ENCODE measurements at places on chromosomes 12 and 14.

GRCh38 chr14:76717508-76718290, 43.6 kb upstream of the VASH1 start:
- DNase-seq: no peak

DNA sequence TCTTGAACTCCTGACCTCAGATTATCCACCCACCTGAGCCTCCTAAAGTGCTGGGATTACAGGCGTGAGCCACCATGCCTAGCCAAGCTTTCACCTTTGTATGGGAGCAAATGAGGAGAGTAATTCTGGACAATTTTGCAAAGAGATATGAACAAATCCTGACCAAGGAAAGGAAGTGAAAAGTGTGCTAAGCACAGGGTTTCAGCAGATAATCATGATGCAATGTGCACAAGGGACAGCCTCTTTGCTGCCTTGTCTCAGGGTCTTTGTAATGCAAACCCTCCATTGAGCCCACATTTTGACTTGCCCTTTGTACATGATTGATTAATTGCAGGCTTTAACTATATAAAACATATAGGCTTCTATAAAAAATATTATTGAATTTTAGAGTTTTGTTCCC, 9.2 kb upstream of the PYGL start:
- no peak for DNase-seq

GRCh38 chr14:52458721-52459085, 93.6 kb downstream of the TXNDC16 start:
- DNase-seq: no peak

DNA sequence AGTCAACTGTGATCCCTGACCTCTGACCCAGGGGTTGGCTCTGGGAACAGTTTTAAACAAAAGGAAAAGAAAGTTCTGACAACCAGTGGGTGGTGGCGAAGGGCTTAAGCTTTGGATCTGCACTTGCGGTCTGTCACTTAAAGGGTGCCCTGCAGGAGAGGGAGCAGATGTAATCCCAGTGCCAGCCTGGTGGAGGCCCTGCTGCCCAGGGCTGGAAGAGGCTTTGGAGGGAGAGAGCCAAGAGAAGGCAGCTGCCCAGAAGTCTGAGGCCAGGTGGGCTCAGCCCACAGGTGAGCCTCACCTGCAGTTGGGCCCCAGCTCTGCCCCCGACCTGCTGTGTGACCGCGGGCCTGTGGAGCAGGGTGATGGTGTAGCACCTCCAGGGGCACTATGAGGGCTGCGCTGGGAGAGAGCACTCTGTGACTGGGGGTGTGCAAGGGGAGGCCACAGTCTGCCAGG, 19.1 kb downstream of the SH2B3 start:
- DNase-seq: no peak

All from endothelial cell of umbilical vein (primary cell).